MV-4-11 (cell line): ENCODE measurements at places on chromosomes 13 and 19.
A peak's percentile ranks its signal among the peaks of the same experiment; 100 is the strongest.

- peak; percentile 35 for DNase-seq
These were observed 903 bp downstream of the PIN1 start for GRCh38 chr19:9836021-9836420.

- DNase-seq, result no peak
These were observed 121.3 kb upstream of the UFM1 start for GRCh38 chr13:38228322-38228721.

GRCh38 chr19:13884726-13885591 is 8.0 kb downstream of the NANOS3 start:
- no peak for DNase-seq

GRCh38 chr19:15238639-15239155 is 6.4 kb upstream of the EPHX3 start:
- no peak for DNase-seq

- DNase-seq, result peak; percentile 77
These were observed 127.0 kb downstream of the IER2 start for GRCh38 chr19:13277104-13277809.

DNA sequence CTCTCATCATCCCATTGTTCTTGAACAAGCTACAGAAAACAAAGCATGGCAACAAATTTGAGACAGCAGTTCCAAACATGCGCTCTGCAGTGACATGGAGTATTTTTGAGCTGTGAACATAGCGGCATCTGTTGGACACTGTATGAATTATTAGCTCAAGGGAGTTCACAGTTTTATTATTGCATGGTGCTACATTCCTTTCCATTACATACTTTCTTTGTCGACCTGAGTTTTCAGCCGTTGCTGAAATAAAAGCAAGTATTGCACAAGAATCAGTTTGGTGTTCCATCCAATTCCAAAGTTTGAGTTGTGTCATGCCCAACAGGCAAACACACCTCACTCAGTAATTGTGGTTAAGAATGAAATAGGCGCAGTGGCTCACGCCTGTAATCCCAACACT is 30.1 kb upstream of the METTL21C start:
- DNase-seq, result peak; percentile 60

- DNase-seq, result no peak
These were observed 1.9 kb downstream of the PLIN4 start for GRCh38 chr19:4516199-4516938.

DNA sequence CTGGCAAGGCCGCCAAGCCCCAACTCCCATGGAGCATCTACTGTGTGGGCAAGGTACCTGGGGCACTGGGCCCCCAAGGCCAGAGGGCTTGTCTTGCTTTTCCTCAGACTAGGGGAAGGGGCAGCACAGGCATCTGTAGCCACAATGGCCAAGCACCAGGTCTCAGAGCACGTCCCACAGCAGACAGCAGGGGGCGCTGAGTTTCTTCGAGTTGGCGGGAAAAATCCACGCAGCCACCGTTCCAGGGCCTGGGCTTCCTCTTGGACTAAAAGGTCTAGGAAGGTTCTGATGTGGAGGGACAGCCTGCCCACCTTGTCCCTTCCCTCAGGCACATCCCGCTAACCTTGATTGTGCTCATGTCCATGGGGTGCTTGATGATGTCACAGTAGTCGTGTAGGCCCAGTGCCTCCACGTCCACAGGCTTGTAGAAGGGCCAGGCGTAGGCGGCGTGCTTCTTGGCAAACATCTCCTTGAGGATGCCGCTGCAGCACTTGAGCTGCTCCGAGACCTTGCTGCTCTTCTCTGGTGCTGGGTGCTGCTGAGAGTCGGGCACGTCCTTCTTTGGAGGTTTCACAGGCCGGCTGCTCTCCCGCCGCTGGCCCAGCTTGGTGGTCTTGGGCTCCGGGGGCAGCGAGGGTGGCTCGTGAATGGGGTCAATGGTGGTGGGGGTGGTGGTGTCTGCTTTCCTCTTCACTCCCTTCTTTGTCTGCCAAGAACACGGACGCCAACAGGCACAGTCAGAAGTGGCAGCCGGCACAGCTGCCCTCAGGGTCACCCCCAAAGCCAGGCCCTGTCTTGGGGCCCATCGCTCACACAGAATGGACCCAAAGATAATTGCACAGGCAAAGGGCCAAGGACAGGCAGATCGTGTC is 32.0 kb upstream of the EPHX3 start:
- peak; percentile 34 for DNase-seq
